ENCODE measurements at places on chromosomes 3 and 15.

GRCh38 chr3:80097674-80098073 is 329.9 kb upstream of the ROBO1 start:
- DNase-seq, result no peak

DNA sequence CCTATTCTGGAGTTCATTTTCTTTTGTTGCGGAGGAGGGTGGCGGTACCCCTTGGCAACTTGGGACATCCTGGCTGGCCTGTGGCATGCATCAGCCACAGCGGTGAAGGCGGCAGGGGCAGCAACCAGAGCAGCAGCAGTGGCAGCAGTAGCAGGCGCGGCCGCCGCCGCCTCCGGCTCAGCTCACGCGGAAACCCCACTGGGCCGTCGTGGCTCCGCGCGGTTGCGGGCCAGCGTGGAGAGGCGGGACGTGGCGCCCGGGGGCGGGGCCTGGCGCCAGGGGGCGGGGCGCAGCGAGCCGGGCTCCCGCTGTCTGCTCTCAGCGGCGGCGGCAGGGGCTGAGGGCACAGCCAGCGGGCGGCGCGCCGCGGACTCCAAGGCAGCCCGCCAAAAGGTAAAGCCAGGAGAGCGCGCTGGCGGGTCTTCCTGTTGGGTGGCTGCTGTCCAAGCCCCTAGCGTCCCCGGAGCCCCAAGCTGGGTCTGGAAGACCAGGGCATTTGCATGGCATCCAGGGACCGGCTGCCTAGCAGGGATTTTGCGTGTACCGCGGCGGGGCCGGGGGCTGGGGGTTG is 334.4 kb upstream of the THRB start:
- DNase-seq, result peak; percentile 35

- DNase-seq, result no peak
These were observed 71.2 kb upstream of the ITGA11 start for GRCh38 chr15:68503213-68503612.

GRCh38 chr15:67753891-67754290 is 71.4 kb upstream of the SKOR1 start:
- no peak for DNase-seq

DNA sequence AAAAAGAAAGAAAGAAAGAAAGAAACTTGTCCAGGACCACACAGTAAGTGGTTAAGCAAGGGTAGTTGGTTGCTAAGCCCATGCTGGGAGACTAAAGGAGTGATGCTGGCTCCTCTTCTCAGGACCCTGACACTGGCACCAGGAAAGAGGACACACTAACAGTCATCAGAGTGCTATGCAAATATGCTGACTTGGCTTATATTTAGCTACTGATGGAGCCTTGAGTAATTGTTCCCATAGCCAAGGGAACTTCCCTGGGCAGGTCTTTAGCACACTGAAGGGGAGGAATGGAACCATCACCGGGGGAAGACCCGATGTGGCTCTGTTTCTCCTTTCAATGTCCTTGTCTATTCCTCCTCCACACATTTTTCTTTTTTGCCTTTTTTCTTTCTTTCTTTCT is 6.2 kb downstream of the TMEM40 start:
- DNase-seq, result no peak

DNA sequence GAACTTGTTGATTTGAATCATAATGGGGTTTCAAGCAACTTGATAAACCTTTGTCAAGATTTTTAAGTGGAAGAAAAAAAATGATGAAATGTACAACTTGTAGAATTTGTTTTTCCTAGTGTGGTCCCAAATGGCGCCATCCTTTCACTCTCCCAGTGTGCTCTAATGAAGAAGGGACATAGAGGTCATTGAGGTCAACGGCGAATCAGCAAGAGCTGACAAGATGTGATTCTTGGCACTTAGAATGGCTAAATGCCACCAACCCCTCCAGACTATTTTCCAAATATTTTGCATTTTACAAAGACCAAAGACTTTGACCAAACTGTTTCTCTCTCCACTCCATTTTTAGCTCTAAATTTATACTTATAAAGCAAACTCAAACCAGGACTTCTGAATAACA is 320.2 kb upstream of the MME start:
- DNase-seq, result no peak

DNA sequence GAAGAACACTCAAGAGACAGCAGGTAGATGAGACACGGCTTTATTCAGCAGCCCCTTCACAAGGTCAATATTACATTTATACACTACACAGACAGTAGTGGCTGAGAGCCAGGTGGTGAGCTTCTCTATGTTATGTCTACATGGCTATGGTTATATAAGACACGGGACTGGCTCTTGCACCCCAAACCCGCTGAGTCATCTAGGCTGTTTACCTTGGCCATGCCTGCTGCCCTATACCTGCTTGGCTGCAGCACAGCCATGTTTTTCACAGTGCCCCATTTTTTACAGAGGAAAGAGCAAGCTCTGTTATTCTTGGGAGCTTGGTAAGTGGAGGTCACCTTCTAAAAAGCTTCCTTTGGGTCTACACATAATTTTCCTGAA is 231.6 kb downstream of the IGSF11 start:
- DNase-seq, result no peak

DNA sequence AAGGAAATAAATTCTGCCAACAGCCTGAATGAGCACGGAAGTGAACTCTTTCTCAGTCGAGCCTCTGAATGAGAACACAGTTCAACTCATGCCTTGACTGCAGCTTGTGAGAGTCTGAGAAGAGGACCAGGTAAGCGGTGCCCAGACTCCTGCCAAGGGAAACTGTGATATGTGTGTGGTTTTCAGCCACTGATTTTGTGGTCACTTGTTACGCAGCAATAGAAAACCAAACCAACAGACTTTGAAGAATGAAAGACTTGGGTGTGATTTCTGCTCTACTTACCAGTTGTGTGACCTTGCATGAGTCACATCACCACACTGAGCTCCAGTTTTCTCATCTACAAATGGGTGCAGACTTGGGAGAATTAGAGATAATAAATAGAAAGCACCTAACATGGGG is 30.6 kb upstream of the FAM107A start:
- no peak for DNase-seq

- peak; percentile 82 for DNase-seq
These were observed 214.5 kb downstream of the ZIC4 start for GRCh38 chr3:147191795-147192385.

DNA sequence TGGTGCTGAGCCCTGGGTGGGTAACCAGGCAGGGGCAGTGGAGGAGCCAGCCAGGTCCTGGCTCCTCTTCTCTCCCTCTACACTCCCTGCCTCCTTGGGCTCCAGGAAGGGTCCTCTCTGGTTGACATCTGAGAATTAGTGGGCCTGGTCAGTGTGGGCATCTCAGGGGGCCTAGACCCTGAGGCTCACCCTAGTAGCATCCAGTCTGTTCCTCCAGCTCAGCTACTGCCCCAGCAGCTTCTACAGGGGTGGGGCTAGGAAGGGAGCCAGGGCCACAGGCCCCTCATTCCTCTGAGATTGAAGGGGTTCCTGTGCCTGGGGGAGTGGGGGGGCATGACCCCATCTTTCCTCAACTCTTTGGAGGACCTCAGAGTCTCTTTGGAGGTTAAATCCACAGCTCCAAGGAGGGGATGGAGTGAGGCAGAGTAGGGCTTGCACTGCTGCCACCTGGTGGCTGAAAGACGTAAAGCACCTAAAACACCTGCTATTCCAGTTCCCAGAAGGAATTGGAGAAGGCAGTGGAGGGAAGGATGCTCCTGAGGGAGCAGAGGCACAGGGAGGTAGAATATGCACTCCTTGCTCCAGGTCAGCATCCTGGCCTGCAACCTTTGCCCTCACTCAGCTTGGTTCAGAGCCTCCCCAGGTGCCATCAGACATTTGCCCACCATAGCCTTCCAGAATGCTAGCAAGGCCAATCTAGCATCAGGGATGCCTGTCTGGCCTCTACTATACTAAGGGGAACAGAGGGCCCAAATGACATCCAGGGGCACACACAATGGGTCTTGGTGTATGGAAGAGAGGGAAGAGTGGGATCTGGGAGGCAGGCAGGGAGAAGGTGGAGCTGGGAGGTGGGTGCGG is 25.1 kb downstream of the C3orf18 start:
- peak; percentile 77 for DNase-seq

- DNase-seq, result no peak
These were observed 484.3 kb upstream of the ROBO1 start for GRCh38 chr3:80252113-80252512.

- no peak for DNase-seq
These were observed 257.9 kb upstream of the KCNH8 start for GRCh38 chr3:18890449-18890848.

GRCh38 chr3:48662753-48663488 is at the start of gene CELSR3:
Gene CELSR3, minus strand, starts transcription at chr3:48662886. Its CDS starts 252 bp downstream, at chr3:48662634.
- no peak for DNase-seq

- no peak for DNase-seq
These were observed 27.3 kb downstream of the STT3B start for GRCh38 chr3:31559872-31560534.

DNA sequence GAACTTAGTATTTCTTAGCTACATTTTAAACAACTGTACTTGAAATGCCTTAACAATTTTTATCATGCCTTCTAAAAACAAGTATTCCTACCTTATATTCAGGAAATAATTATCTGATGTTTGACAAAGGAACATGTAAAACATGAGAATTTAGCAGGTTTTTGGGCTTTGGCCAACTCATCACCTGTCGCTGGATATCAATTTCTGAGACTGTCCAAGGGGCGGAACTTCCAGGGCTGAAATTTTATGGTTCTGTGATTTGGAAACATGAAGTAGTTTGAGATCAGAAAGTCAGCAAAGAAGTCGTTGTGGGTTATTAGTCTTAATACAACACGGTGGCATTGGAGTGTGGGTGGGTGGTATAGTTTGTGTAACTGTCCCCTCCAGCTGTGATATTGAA is 282.2 kb upstream of the LRRN1 start:
- DNase-seq, result no peak

DNA sequence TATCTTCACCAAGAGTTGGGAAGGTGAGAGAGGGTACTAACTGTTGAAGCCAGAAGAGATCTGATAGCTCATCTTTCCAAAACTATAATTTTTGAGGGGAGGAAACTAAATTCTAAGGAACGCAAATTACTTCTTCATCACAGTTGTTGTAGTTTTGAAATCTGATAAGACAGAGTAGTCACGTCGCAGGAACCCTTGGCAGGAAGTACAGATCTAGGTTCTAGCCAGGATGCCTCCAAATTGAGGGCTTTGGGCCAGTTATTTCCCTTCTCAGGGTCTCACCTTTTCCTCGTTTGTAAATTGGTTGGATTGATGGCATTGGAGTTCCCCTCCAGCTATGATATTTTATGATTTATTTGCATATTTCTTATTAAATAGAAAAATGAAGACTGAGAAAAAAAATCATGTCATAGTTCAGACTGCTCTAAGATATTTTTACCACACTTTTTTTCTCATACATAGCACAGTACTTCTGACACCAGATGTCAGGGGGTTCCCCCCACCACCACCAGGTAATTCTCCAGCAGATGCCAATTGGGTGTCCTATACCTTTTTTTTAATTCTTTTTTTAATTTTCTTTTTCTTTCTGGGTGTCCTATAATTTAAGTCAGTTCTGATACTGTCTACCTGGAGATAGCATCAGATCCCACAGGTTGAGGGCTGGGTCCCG is 32.3 kb upstream of the APH1B start:
- DNase-seq, result no peak

DNA sequence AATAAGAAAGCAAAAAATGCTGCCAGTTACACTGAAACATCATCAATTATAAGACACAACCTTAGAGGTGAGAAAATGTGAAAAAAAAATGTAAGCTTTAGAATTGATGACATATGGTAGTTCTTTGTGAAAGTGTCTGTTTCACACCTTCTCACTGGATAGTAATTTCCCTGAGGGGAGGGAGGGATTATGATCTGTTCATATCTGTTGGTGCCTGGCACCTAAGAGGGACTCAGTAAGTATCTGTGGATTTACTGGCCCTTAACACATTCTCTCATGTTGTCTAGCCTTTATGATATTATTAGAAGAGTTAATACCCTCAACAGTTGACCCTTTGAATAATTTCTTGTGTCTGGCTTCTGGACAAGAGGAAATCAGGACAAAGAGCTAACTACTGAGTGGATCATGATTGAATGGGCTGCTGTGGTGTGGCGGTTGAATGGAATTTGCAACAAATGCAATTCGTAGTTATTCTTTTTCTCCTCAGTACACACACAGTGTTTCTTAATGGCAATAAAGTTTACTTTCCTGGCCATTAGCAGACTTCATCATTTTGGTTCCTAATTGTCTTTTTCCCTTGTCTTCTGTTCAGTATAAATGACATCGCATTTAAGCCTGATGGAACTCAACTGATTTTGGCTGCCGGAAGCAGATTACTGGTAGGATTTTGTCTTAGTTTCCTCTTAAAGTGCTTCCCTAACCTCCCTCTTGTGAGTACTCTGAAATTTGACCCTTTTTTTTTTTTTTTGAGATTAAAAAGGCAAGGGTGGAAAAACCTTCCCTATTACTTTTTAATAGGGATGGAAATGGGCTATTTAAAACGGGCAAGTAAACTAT is 9.5 kb downstream of the IFT122 start:
- DNase-seq, result peak; percentile 51
